ENCODE measurements at places on chromosomes 7 and 10. TPM values are rescaled to one million over a fixed set of nuclear protein-coding genes. Genes with fewer than 3 reads are reported as not detected.

CHRM2 gene
- 0.03 TPM for total RNA-seq

AFAP1L2 gene
- total RNA-seq, result 4.4 TPM

DNA sequence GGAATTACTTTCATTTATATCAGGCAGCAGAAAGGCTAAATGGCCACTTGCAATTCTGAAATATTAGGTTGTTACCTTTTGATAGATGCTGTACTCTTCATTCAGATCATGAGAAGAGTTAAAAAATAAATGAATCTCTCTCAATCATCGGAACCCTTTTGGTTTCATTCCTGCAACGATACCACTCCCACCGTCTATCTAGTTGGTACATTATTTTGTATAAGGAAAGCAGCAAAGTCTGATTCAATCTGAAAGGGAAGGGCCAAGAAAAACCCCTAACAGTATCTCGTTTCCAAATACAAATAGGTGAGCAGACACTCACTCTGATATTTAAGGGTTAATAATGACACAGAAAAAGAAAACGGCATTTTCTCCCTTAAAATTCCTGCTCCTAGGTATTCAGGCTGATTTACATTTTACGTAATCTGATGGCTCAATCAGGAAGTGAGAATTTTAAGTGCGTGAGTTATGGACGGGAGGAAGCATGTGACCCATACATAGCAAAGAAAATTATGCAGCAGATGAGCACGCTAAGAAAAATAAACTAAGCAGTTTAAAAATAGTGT is 209.4 kb upstream of the KLF14 start:
- DNase-seq, result no peak

EPDR1 gene
- 12.3 TPM for total RNA-seq

OR6B1 gene
- total RNA-seq, result not detected

OPALIN gene
- not detected for total RNA-seq

GRCh38 chr10:24961582-24961981 is 9.2 kb upstream of the PRTFDC1 start:
- no peak for DNase-seq

DNA sequence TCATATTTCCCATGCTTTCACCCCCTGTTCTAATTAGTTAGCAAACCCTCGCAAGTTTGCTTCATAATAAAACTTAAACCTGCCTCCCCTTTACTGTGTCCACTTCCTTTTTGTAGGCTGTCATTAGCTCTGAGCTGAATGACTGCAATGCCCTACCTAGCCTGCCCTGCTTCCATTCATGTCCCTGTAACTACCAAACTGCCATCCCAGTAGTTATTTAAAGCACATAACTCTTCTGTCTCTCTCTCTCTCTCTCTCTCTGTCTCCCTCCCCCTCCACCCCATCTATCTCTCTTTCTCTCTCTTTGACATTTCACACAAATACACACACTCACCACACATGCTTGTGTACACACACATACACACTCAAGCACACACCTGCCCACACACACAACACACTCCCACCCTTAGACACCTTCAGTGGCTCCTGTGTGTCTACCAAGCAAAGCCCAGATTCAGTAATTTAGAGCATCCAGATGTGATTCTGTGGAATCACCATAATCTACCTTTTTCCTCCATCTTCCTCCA is 115.3 kb downstream of the TRIL start:
- no peak for DNase-seq

GRCh38 chr10:128074589-128074988 is 51.6 kb downstream of the MKI67 start:
- no peak for DNase-seq

C10orf90 gene
- total RNA-seq, result 0.32 TPM

DNA sequence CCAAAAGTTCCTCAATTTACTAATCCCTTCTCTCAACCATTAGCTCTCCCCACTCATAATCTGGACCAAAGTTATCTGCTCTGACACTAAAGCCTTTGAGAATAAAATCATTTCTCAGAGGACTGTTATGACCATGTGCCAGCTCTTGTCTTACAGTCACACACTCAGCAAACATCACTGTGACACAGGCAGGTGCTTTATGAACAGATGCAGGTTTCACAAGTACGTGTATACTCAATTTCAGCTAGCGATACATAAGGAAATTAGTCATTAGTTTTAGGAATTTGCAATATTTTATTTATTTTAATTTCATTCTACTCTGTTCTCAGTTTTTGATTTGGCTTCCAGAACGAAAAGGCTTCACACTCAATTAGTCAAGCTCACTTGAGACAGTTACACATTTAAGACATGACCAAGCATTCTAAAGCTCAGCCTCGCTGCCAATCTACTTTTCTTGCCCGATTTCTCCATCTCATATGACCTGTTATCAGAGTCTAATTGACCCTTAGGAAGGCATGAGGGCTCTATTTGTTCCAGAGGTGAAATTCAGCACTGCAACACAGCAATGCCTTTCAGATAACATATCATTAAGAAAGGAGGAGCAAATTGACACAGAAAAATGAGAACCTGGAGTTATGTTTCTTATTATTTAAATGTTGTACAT is 76.8 kb downstream of the TFEC start:
- peak; percentile 19 for DNase-seq

DNA sequence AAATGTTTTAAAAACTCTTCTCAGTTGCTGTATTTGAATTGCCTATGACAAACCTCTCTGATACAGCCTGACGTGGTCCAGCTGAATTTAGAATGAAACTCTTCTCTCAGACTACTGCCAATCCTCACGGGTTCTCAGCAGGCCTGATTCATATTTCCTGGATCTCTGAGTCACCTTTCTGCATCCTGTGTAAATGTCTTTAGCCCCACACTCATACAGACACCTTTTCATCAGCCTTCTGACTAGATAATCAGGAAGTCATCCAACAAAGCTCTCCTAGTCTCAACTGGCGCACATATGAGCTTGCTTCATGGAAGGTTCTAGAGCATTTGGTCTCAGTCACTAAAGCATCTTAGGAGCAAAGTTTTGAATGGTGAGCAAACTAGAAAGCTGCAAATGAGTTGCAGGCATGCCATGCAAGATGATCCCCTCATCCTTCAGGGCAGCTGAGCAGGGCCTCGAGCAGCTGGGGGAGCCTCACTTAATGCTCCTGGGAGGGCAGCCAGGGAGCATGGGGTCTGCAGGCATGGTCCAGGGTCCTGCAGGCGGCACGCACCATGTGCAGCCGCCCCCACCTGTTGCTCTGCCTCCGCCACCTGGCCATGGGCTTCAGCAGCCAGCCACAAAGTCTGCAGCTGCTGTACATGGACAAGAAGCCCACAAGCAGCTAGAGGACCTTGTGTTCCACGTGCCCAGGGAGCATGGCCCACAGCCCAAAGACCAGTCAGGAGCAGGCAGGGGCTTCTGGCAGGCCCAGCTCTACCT is 182.8 kb downstream of the ARHGAP12 start:
- no peak for DNase-seq

DNA sequence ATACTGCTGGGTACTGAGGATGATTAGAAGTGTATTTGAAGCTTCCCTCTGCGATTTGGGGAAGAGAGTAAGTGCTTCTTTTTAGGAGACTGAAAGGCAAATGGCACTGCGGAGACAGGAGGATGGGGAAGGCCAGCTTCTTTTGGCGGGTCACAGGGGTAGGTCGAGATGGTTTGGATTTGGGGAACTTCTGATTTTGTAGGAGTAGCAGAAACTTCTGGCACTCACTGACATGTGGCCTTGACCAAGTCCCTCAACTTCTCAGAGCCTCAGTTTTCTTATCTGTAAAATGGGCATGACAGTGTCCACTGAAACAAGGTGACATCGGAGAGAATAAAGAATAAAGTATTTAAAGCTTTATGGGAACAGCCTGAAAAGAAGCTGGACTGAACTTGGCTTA is 59.8 kb upstream of the WDR11 start:
- no peak for DNase-seq

GRCh38 chr7:35694161-35694783 is 663 bp downstream of the HERPUD2 start:
- peak; percentile 15 for DNase-seq

DNA sequence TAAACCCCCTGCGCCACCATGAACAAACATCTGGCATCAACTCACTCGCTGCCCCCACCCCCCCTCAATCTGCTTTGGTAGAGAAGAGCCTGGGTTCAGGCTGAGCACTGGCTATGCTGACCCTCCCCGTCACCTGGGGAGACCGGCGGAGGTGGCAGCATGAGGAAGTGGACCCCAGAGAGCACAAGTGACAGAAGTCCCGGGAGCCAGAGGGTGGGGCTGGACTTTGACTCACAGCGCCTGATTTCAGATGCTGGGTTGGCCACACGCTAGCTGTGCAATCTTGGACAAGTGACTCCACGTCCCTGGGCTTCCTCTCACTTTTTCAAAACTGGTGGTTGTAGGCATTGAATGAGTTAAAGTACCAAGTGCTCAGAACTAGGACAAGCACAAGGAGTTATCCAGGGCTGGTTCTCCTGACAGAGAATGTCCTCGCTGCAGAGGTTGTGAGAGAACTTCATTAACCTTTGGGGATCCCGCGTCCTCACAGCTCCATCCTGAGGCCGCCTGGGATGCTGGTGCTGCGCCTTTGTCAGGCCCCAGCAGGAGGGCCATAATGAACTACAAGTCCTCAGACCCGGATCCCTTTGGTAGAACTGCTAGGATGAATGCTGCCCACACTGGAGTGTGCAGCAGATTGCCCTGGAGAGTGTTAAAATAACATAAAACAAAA is 48.8 kb upstream of the RASGEF1A start:
- DNase-seq, result no peak

DNA sequence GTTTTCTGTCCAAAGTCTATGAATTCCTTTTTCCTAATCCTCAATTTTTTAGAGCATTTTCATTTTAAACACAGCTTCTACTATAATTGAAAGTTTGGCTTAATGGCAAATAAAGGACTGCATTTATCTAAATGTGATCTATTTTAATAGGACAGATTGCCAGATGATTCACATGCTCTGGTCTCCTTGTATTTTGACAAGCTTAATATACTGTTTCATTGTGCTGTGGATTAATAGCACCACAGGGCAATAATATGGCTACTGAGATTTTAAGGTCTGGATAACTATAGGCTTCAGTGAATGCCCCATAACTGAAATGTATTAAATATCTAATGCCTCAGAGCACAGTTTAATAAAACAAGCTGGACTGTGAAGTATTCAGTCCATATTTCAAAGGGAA is 1362.8 kb downstream of the XPNPEP1 start:
- no peak for DNase-seq

GRCh38 chr7:155881471-155882350 is 69.4 kb upstream of the SHH start:
- no peak for DNase-seq

GRCh38 chr10:99280472-99280871 is 44.8 kb upstream of the HPSE2 start:
- no peak for DNase-seq

GRCh38 chr10:110820321-110820814 is 51.4 kb upstream of the PDCD4 start:
- no peak for DNase-seq

- DNase-seq, result no peak
Measured at GRCh38 chr7:133980804-133981203, 146.3 kb upstream of the LRGUK start.

HMX2 gene
- total RNA-seq, result not detected

- DNase-seq, result no peak
Measured at GRCh38 chr7:94971051-94971867, 63.9 kb downstream of the PPP1R9A start.

ASZ1 gene
- not detected for total RNA-seq

DNA sequence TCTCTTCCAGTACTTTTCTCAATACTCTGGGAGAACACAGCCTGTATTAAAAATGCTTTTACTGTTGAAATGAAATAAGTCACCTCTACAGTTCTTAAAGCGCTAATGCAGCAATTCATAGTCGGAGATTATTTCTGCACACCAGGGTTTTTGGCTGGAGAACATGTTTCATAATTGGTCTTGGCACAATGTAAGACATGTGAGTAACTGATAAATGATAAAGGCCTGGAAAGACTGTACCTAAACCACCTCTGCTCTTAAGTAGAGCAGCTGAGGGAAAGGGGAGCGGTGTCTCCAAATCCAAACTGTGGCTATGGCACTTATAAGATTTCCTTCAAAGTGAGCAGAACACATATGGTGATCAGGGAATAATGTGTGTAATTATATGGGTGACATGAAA is 390.3 kb upstream of the MBL2 start:
- DNase-seq, result no peak

COBL gene
- 15.0 TPM for total RNA-seq

LAMB4 gene
- 0.22 TPM for total RNA-seq

DNA sequence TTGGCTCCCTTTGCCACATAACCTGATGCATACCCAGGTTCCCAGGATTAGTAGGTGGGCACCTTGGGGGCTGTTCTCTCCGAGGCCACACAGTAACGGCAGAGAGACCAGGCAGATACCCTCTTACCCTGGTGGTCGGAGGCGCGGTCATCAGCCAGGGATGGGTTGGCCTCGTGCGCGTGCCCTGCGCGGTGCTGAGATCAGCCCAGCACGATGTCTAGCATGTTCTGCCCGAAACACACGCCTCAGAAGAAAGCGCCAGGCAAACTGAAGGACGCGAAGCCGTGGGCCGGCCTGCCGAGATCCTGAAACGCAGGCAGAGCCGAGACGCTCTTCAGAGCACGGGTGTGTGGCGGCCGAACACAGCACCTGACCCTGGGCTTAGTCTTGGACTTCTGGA is 34.7 kb upstream of the CFAP46 start:
- DNase-seq, result no peak

- DNase-seq, result no peak
Measured at GRCh38 chr10:5645944-5646617, 20.3 kb downstream of the ASB13 start.

GRCh38 chr7:54109501-54109900 is 432.7 kb upstream of the VSTM2A start:
- no peak for DNase-seq

IL6 gene
- 1.3 TPM for total RNA-seq

VKORC1L1 gene
- total RNA-seq, result 8.8 TPM

- DNase-seq, result no peak
Measured at GRCh38 chr10:30743586-30743985, 114.0 kb upstream of the LYZL2 start.

DNA sequence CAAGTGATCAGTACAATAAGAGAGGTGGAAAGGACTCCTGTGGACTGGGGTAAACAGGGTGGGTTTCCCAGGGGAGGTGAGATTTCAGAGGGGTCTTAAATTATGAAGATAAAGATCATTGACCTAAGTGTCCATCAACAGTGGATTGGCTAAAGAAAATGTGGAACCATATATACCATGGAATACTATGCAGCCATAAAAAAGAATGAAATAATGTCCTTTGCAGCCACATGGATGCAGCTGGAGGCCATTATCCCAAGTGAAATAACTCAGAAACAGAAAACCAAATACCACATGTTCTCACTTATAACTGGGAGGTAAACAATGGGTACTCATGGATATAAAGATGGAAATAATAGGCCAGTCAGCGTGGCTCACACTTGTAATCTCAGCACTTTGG is 28.9 kb upstream of the CUX1 start:
- no peak for DNase-seq

GRCh38 chr10:83272666-83273434 is 866.5 kb upstream of the GHITM start:
- no peak for DNase-seq

ATOH7 gene
- 0.19 TPM for total RNA-seq

FKBP6 gene
- not detected for total RNA-seq

OR2A12 gene
- not detected for total RNA-seq

DNA sequence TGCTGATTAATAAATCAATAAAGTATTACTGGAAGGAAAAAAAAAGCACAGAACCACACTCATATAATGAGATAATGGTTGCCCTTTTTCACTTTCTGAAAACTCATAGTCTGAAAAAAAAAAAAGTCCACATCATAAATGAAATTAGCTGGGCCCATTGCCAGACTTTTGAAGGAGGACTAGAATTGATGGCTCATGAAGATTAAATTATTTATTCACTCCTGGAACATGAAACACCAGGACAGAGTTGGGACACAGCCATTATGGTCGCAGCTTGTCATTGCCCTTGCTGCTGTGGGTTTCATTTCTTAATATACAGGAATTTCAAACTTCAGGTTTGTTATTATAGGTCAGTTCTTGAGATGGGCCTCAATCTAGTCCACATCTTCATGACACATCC is 91.9 kb downstream of the CNTNAP2 start:
- DNase-seq, result no peak

GALNT17 gene
- 2.0 TPM for total RNA-seq

Data from pancreas (tissue), 10 donors.